Myocyte (in vitro differentiated cells): ENCODE measurements at places on chromosomes 12 and 14. TPM values are rescaled to one million over a fixed set of nuclear protein-coding genes. Genes with fewer than 3 reads are reported as not detected.
A peak's percentile ranks its signal among the peaks of the same experiment; 100 is the strongest.

DNA sequence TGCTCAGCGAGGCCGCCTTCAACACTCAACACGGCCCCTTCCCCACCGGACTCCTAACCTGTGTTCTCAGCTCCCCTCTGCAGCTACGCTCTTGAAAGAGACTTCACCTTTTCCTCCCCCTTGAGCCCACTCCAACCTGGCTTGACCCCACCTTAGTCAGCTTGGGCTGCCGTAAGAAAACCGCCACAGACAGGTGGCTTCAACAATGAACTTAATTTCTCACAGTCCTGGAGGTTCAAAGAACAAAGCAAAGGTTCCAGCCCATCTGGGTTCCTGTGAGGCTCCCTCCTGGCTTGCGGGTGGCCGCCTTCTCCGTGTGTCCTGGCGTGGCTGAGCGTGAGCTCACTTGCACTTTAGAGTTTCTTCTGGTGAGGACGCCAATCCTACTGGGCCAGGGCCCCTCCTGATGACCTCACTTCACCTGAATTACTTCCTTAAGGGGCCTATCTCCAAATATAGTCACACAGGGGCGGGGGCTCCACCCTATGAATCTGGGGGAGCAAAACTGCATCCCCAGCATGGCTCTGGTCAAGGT lies 138.8 kb downstream of the CALM1 start:
- DNase-seq = no peak

DNA sequence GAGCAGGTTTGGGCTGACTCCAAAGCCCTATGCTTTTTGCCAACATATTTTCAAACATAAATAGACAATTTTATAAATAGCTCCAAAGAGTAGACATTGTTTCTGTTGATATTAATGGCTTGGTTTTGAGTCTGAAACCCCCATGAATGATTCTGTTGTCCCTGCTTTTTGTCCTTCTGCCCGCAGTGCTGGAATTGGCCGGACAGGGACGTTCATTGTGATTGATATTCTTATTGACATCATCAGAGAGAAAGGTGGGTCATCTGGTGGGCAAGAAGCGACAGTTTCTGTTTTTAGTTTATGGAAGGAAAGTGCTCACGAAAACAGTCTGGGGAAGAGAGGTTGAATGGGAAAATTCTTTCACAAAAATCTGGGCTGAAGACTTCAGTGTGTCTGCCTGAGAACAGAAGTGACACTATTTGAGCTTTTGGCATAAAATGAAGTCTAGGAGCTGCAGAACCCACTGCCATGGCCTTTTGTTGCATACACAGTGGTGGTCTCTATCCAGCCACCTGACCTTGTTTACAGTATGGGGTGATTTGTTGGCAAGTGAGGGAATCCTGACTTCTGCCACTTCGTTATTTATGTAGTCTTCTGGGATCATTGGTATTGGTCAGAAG lies 69.6 kb downstream of the PTPN11 start:
- DNase-seq = no peak

DNA sequence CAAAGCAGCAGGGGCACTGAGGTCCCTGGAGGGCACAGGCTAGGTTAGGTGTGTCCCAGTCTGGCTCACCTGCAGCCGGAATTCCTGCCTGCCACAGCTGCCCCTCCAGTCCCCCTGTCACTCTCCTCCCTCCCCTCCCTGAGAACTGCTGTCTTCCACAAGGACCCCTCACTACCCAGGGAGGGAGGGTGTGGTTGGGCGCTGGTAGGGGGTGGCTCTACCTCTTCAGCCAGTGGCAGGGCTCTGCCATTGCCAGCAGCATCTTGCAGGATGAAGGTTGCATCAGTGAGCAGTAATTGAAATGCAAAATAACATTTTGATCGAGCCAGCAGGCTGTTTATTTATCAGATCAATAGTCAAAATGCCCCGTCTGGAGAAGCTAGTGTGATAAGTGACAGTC lies 45.7 kb downstream of the ESRRB start:
- no peak for DNase-seq

DNA sequence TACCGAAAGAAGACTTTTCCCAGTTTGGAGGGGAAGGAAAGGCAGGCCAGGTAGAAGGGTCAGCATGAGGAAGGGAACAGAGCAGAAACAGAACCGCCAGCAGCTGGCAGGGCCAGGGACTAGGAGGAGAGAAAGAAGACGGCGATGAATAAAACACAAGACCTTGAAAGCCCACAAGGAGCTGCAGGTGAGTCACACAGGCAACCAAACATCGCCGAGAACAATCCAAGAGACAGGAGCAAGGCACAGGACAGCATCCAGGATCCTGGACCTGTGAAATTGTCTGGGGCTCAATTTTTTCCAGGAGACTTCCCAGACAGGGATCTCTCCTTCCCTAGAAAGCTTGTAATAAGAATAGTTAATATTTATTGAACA lies 47.3 kb downstream of the NUAK1 start:
- DNase-seq = no peak

DNA sequence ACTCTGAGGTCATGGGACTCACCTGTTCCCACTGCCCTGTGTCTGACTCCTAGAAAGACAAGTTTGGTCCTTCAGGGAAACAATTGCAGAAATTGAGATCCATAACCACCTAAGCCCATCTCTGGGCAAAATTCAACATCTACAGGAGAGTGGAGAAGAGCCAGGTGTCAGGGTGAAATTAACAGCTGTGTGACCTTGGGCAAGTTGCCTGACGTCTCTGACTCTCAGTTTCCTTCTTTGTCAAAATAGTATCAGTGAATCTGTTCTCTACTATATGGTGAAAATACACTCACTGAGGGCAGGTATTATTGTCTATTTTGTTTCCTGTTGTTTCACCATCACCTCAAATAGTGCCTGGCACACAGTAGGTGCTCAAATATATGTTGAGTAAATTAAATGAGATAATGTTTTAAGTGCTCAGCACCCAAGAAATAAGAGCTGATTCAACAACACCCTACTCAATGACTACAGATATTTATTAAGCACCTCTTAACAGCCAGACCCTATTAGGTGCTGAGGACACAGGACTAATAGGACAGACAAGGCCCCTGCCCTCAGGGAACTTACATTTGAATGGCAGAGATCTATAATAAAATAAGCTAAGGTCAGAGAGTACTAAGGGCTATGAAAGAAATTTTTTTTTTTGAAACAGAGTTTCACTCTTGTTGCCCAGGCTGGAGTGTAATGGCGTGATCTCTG lies 14.2 kb upstream of the IFT81 start:
- DNase-seq = no peak

GRCh38 chr14:31927348-31927832 lies 149.7 kb upstream of the ARHGAP5 start:
- peak; percentile 53 for DNase-seq

GRCh38 chr14:92792885-92793284 lies 1.2 kb upstream of the GOLGA5 start:
- no peak for DNase-seq

- DNase-seq = no peak
These were observed 15.6 kb downstream of the HSD17B6 start for GRCh38 chr12:56778756-56779155.

- DNase-seq = peak; percentile 53
These were observed 138.8 kb upstream of the HMGA2 start for GRCh38 chr12:65685514-65685913.

DNA sequence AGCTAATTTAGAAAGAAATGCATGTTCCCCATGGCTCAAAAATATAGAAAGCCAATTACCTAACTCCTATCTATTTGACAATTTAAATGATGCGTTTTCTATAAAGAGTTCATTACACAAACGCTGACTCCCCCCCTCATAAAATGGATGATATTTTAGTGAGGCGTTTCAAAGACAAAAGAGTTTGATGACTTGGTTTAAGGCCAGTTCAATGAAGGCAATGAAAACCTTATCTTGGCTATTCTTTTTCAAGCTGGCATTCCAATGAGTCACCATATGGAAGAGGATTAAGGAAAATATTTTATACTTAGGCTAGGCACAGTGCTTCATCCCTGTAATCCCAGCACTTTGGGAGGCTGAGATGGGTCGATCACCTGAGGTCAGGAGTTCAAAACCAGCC lies 62.7 kb downstream of the HMGA2 start:
- no peak for DNase-seq

DNA sequence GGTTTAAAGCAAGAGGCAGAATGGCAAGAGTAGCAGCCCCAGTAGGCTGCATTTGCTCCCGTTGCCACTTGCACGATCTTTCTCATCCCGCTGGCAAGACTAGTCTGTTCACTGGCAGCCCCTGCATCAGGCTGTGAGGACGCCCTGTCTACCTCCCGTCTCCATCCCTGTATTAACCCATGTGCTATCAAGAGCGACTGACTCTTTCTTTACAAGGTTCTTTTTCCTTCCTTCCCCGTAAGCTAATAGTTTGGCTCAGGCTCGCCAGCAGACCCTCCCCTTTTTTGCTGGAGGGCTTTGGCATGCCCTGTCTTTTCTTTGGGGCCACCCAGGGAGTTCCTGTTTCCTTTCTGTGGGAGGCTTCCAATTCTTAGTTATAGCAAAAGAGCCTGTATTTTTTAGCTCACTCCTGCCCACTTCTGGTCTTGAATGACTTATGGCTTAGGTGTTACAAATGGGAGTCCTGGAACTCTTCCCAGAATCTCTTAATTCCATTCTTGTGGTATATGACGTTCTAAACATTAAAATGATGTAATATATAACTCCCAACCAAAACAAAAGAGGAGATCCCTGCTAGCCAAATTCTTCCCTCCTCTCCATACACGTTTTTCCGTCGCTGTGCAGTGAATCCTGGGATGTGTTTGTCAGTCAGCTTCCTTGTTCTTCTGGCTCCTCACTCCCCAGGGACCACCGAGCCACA lies 149.0 kb downstream of the PRKCH start:
- peak; percentile 78 for DNase-seq

DNA sequence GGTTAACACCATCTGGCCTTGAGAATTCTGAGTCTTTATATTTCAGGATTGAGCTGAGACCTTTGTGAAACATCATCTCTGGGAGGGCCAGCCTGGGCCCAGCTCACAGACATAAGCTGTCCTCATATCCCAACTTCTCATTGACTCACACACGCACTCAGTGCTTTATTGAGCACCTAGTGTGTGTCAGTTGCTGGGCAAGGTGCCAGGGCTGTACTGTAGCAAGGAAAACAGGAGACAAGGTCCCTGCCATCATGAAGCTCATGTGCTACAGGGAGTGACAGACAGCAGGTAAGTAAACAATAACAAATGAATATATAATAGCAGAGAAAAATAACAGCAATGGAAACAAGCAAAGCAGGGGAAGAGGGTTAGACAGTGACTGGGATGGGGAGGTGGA lies 30.5 kb upstream of the CCDC63 start:
- no peak for DNase-seq

DNA sequence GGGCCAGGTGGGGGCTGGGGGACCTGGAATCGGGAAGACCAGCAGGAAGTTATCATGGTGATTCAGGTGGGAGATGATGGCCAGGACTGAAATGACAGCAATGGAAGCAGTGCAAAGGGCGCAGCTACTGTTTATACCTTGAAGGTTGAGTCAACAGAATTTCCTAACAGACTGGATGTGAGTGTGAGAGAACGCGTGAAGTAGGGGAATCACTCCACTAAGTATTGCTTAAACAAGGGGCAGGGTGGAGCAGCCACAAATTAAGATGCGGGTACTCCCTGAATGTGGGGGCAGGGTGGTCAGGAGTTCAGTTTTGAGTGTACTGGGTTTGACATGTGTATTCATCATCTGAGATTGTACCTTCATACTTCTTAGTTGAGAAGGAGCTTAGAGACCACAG lies 45.1 kb downstream of the MYF5 start:
- DNase-seq = no peak

DNA sequence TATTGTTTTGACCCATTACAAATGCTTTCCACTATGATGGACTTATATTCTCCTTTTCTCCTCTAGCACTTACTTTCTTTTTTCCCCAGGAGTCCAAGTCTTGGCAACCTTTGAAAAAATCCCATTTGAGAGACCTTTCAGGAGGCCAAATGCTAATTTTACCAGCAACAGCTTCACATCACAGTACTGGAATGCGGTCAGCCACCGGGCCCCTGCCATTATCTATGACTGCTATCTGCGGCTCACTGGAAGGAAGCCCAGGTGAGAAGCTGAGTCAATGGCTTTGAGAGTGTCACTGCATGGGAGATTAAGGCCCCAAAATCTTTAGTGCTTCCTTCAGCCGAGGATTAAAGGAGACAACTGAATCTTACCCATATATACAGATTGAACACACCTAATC lies 64.2 kb downstream of the ERGIC2 start:
- peak; percentile 18 for DNase-seq

- peak; percentile 21 for DNase-seq
These were observed 9.8 kb downstream of the CCER1 start for GRCh38 chr12:90945070-90945649.

GRCh38 chr12:49338830-49339463 lies 2.0 kb upstream of the C1QL4 start:
- DNase-seq = no peak

- peak; percentile 71 for DNase-seq
These were observed 59.4 kb downstream of the DDX51 start for GRCh38 chr12:132084621-132085290.

GRCh38 chr12:5868625-5869295 lies 76.3 kb downstream of the ANO2 start:
- DNase-seq = no peak

- DNase-seq = peak; percentile 78
These were observed 31.8 kb downstream of the MAX start for GRCh38 chr14:65070471-65070976.

GRCh38 chr12:6390084-6390799 lies 6.3 kb downstream of the LTBR start:
- DNase-seq = no peak

The RASSF9 gene
- total RNA-seq = 0.05 and 0.08 TPM in 2 replicates

The TPPP2 gene
- not detected in 2 replicates for total RNA-seq

The KDM5A gene
- 35.1 and 55.9 TPM in 2 replicates for total RNA-seq

The MAPK1IP1L gene
- total RNA-seq = 158 and 216 TPM in 2 replicates

The PMEL gene
- 0.10 and 0.53 TPM in 2 replicates for total RNA-seq

The SSTR1 gene
- 0.32 and 0.68 TPM in 2 replicates for total RNA-seq

The ATL1 gene
- 5.0 and 7.4 TPM in 2 replicates for total RNA-seq

The C1R gene
- total RNA-seq = 203 and 282 TPM in 2 replicates

The TMEM63C gene
- total RNA-seq = 0.08 and 0.16 TPM in 2 replicates

The TAPBPL gene
- total RNA-seq = 10.9 and 14.0 TPM in 2 replicates

The IGFBP6 gene
- 42.5 and 49.8 TPM in 2 replicates for total RNA-seq

The GLIPR1L1 gene
- not detected in 2 replicates for total RNA-seq
